ENCODE measurements at places on chromosomes 12 and 14.

- DNase-seq: no peak
Observed at GRCh38 chr12:13200841-13201240, 4.3 kb downstream of the EMP1 start.

- no peak for DNase-seq
Observed at GRCh38 chr14:94888121-94888520, 118.2 kb upstream of the GSC start.

DNA sequence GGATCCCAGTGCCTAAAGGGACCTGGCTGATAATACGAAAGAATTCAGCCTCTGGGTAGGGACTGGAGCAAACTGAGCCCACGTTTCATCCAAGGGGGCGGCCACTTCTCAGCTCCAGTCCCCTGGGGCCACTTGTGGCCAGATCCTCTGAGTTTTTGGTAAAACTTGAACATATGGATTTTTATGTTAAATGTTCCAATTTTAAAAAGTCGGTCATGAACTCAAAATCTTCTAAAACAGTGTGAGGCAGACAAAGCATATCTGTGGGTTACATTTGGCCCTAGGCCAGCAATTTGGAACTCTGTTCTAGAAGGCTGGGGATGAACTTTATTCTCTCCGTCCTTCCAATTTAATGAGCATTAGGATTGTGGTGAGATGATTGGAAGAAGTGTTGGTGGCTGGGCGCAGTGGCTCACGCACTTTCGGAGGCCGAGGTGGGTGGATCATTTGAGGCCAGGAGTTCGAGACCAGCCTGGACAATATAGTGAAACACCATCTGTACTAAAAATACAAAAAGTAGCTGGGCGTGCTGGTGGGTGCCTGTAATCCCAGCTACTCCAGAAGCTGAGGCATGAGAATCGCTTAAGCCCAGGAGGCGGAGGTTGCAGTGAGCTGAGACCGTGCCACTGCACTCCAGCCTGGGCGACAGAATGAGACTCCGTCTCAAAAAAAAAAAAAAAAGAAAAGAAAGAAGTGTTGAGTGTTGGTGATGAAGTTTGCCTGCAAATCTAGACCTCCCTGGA lies 3.0 kb upstream of the PPP1CC start:
- DNase-seq: no peak

GRCh38 chr12:104496336-104496735 lies 39.6 kb downstream of the CHST11 start:
- peak; percentile 58 for DNase-seq

DNA sequence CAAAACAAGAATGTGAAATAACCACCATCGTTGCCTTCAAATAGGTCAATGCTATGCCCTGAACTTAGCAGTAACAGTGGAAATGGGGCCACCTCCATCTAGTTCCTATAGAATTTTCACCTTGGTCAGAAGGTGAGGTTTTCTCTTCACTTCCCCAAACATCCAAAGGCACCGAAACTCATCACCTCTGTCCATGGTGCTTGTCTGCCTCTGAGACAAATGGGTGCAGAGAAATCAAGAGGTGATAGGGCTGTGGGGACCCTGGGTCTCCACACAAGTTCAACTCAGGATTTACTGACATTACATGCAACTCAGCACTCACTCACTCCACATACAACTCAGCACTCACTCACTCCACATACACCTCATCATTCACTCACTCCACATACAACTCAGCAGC lies 26.2 kb upstream of the TMEM132C start:
- DNase-seq: no peak

- no peak for DNase-seq
Observed at GRCh38 chr14:86574778-86575129, 1044.8 kb downstream of the FLRT2 start.

- no peak for DNase-seq
Observed at GRCh38 chr12:108234158-108234557, 105.0 kb downstream of the CMKLR1 start.

- no peak for DNase-seq
Observed at GRCh38 chr12:101299931-101300330, 20.0 kb downstream of the UTP20 start.

DNA sequence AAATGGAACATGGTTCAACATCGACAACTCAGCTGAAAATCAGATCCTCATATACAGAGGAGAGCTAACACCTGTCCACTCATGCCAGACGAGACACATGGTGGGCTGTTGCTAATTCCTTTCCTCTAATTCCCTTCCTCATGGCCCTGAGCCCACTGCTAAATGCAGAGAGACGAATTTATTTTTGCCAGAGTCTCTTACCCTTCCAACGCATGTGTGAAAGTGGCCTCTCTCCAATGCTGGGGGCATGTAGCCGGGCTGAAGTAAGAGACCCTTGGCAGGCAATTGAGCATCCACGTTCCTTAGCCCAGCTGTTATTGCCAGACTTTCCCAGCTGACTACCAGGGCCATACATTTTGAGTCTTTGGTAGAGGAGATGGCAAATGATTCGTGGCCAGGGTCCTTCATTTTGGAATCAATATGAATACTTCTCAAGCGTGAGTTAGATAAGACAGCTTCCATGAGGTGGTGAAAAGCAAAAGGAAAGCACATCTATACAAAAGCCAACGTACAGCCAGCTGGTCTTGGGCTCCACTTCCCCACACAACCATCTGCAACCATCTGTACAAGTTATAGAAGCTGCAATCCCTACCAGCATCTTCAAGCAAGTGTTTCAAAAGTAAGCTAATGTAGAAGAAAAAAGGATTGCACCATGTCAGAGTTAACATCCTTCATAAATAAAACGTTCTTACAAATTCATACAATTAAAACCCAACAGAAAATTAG lies 28.6 kb downstream of the CORO1C start:
- DNase-seq: no peak

- DNase-seq: no peak
Observed at GRCh38 chr14:75495882-75496281, 26.4 kb upstream of the BATF start.

GRCh38 chr12:6367065-6367968 lies 8.0 kb downstream of the SCNN1A start:
- no peak for DNase-seq

GRCh38 chr12:47870175-47870781 lies 34.5 kb downstream of the VDR start:
- no peak for DNase-seq

GRCh38 chr12:107632246-107632645 lies 53.4 kb upstream of the PWP1 start:
- DNase-seq: no peak

- DNase-seq: no peak
Observed at GRCh38 chr14:37588956-37589714, 5.9 kb downstream of the FOXA1 start.

- no peak for DNase-seq
Observed at GRCh38 chr14:25588751-25589150, 538.8 kb upstream of the STXBP6 start.

DNA sequence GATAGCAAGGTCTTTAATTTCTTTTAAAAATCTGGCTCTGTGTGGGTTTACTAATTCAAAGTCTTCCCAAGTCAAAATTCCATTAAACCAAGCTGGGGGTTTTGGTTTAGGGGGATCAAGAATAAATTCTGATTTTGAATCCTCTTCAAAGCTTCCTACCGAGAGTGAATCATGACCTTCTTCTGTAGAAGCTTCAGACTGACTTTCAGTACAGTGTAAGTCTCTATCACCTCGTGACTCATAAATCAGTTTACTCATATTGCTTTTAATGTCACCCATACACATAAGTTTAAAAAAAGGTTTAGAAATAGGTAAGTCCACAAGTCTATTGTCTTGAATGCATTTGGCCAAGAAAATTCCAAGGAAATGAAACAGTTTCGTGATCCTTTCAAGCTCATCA lies 80.6 kb upstream of the STRN3 start:
- DNase-seq: no peak

DNA sequence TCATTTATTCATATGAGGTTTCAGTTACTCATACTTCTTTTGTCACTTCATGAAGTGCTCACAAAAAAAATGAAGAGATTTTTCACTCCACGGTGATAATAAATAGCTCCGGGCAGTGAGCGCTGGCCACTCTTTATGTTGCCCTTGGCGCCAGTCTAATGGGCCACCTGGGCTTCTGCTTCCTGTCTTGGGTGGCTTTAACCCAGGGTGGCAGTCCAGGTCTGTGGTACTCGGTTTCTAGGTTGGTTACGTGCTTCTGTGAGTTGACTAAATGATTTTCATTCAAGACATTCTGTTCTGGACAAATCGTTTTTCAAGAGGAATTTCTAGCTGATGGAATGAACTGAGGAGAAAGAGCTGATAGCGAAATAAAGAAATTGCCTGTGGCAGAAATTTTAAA lies 34.6 kb upstream of the NID2 start:
- DNase-seq: no peak

DNA sequence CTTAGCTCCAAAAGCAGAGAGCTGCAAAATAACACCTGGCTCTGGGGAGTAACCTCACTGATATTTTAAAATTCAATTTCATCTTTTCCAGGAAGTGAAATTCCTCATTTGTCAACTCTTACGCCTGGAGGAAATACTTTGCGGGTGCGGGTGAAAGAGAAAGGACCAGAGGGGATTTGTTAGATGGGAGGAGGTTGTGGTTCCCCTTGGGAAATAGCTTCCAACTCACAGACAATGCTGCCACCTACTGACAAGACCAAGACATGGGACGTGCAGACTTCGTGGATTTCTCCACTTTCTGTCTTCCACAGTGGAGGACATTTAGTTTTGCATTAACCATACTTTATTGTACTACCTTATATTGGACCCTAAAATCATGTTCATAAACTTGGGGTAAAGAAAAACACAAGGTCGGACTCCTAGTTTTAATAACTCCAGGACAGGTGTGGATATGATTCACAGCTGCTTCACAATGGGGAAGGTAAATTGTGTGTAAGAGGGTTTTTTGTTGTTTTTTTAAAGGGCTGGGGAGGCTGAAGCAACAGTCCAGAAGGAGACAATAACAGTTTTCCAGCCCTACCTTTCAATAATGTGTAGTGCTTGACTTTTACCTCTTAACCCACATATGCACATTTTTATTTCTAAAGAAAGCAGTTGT lies 10.8 kb downstream of the FBXL14 start:
- no peak for DNase-seq

DNA sequence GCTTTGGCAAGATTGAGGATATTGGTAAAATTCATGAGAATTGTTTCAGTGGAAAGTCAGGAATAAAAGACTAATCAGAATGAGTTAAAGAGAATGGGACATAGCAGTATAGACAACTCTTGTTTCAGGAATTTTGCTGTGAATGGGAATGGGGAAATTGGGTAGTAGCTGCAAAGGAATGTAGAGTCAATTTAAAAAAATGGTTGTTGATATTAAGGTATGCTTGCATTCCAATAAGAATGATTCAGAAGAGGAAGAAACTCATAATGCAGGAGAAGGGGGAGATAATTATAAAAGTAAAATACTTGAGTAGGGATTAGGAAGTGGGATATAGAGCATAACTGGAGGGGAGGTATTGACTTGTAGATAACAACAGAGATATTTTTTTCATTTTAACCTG lies 40.7 kb downstream of the MNAT1 start:
- DNase-seq: peak; percentile 8

GRCh38 chr14:90676356-90676755 lies 139.9 kb downstream of the TTC7B start:
- no peak for DNase-seq

DNA sequence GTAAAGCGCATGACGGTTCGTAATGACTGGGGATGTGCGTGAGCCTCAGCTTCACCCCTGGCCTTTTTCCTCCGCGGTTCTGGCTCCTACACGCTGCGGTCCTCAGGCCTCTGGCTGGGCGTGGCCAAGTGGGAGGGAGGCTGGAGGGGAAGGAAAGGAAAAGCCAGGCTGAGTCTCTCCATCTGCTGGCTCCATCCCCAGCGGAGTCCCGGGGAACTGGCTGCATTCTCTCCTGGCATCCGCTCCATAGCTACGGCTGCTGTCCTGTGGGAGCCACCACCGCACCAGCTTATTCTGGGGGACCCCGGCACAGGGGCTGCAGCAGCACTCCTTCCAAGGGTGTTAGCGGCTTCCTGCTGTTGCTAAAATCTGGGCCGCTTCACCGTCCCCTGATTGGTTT lies 68.2 kb upstream of the SLC24A4 start:
- no peak for DNase-seq

DNA sequence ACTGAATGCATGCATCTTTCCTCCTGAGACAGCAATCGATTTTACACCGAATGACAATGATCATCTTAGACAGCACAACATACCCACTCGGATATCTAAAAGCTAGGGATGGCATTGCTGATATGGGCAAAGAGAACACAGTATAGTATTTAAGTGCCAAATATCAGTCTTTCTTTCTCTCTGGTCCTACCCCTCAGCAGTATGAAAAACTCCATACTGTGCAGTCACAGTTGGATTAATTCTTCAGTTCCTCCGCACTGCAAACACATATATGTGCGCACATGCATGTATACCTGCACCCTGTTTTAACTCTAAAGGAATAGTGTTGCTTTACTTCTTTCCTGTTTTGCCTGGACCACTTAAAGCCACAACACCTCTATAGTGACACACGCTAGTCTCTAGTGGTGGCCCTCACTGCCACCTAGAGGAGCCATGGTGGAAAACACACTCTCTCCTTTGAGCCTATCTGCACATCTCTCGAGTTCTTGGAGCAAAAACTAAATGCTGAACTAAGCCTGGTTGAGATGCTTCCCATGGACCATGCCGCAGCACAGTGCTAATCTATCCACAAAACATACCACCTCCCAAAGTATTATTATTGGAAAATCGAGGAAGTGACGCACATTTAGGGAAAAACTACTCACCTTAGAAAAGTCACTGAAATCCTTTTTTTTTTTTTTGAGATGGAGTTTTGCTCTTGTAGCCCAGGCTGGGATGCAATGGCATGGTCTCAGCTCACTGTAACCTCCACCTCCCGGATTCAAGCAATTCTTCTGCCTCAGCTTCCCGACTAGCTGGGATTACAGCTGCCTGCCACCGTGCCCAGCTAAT lies 11.9 kb downstream of the TMEM52B start:
- no peak for DNase-seq

GRCh38 chr12:93361151-93361919 lies 16.4 kb upstream of the NUDT4 start:
- DNase-seq: peak; percentile 80

DNA sequence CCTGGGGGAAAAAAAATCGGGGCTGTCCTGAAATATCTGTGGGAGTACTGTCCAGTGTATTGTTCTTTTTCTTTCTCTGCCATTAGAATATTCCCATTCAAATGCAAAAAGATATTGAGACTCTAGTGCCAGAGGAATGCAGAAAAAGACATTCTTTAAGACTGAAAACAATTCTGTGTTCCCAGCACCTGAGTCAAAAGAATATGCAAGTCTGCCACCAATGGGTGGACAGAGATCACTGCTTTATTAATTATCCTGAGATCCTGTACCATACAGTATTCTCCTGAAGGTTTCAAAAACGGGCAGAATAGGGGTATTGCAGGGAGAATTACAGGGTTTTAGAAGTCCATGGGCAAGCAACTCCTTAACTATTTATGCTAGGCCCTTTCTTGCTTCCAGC lies 361.8 kb downstream of the C12orf50 start:
- no peak for DNase-seq

GRCh38 chr12:28800129-28800528 lies 348.9 kb upstream of the FAR2 start:
- DNase-seq: no peak

DNA sequence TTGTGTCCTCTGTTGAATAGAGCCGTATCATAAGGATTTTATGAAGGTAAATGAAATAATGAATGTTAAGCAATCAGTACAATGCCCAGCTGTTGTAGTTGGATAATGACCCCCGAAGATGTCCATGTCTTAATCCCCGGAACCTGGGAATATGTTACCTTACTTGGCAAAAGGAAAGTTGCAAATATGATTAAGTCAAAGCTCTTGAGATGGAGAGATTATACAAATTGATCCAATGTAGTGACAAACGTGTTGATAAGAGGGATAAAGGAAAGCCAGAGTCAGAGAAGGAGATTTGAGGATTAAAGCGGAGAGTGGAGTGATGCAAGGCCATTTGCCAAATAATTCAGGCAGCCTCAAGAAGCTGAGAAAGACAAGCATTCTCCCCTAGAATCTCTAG lies 19.2 kb upstream of the MGAT4C start:
- DNase-seq: no peak
